ENCODE measurements at places on chromosomes 2 and 18.

DNA sequence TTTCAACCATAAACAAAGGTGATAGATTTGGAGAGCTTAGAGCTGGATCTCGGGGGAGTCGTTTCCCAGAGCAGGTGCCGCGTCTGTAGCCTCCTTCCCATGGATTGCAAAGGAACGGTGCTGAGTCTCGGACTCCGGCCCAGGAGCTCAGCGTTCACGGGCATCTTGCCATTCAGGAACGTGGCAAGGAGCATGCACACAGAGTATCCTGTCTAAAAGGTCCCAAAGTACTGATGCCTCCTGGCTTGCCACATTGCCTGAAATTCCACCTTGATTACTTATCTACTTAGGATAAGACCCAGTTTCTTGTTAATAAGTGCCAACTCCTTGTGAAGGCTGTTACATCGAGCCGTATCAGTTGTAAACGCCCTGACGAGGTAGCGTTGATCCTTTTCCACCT lies 197.8 kb upstream of the MYT1L start:
- DNase-seq = no peak

GRCh38 chr2:146954544-146954943 lies 890.3 kb upstream of the ACVR2A start:
- DNase-seq = no peak

GRCh38 chr2:180057706-180058412 lies 50.8 kb upstream of the CWC22 start:
- DNase-seq = no peak

DNA sequence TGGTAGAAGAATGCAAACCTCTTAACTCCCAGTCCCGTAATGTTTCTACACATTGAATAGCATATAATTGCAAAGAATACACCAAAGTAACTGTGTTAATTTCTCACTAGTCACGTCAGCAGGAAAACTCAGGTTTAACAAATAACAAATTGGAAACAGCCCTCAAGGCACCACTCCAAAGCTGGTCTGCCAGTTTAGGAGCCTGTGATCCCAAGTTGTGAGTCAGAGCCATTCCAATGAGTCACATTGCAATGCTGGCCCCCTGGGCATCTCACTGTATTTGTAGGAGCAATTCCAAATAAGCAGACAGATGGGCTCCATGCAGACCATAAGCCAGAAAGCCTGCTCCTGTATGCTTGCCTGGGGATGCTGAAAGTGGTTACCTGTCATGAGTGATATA lies 143.2 kb upstream of the SETBP1 start:
- peak; percentile 74 for DNase-seq

DNA sequence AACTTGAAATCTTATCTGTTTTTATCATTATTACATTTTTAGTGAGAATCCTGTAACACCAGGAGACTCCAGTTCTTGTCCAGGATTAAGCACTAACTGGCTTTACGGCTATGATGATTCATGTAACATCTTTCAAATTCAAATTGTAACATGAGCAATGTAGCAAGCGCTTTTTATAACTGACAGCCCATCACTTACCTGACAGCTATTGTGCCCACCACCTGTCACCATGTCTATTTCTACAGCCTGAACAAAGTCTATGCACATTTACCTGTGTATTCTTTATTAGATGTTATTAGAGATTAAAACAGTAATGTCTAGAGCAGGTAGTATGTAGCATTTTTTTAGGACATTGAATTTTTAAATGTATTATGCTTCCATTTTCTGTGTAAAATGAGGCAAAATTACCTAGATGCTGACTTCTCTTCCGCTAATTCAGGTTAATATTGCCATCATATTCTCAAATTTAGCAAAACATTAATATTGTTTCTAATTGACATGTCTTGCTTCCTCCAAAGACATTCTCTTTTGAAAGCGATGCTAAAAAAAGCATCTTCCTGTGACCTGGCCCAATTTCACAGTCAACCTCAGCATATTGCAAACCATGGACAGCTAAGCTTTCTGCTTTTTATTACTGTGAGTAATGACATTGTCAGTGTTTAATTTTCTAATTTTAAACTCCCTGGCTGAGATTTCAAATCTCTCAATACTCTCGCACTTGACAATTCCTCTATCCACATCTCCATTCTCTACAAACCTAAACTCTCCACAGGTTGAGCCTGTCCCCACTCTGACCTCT lies 37.8 kb downstream of the RIT2 start:
- DNase-seq = no peak

DNA sequence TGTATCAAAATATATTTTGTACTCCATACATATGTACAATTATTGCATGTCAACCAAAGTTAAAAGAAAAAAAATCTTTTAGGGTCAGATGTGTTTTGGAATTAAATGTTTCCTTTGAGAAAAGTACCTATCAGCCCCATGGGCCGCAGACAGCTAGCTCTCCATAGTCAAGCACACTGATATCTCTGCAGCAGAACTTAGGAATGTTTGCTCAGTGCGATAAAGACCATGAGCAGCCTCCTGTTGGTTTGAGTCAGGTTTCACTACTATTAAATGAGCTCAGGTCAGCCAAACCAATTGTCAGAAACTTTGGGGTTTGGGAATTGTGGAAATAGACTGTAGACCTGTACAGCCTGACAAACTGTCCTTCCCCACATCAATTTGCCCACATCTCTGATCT lies 33.7 kb downstream of the LCT start:
- DNase-seq = no peak

DNA sequence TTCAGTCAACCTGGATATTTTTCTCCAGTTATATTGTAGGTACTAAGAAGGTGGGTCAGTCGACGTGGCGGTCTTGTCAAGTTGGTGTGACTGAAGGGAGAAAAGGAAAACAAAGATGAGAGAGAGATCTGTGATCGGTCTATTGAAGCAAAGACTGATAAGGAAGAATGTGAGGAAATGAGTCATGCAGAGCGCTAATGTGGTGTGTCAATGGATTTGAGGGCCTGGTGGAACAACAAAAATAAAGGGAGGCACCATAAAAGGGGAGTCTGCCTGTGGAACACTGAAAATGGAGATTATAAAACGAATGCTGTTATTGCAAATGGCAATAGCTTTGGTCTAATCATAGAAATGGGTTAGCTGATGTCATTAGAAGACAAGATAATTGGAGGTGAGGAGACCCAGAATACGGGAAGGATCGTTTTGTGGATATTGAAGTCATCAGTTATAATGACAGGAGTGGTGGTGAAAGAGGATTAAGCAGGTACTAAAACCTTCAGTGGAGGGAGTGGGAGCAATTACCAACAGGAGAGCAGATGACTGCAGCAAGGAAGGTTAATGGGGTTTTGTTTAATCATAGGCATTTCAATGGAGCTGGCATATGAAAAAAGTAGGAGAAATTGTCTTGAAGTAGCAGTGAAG lies 599.1 kb upstream of the FSHR start:
- no peak for DNase-seq

DNA sequence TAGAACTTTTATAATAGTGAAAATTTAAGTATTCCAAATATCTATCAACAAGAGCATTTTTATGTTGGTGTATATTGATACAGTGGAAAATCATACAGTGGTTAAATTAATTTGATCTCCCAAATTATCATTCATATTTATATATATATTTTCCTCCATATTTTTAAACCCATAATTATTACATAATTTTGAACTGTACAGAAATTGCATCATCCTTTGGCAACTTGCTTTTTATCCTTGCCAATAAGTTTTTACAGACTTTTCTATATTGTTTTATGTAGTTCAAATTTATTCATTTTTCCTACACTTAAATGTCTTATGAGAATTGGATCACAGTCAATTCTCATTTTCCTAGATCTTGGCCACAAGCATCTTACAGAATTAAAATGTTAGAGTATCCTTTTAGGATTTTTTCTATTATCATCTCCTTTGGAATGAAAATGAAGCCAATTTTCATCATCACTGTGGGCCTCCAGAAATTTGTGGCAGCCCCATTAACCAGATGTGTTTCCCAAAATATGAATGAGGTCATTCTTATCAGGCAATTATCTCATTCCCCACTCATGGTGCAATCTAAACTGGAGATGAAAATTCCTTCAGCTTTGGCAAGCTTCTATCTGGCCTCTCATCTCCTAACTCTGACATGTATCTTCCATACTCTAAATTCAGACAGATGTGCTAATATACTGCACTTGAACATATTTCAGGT lies 94.2 kb upstream of the DLGAP1 start:
- DNase-seq = no peak

DNA sequence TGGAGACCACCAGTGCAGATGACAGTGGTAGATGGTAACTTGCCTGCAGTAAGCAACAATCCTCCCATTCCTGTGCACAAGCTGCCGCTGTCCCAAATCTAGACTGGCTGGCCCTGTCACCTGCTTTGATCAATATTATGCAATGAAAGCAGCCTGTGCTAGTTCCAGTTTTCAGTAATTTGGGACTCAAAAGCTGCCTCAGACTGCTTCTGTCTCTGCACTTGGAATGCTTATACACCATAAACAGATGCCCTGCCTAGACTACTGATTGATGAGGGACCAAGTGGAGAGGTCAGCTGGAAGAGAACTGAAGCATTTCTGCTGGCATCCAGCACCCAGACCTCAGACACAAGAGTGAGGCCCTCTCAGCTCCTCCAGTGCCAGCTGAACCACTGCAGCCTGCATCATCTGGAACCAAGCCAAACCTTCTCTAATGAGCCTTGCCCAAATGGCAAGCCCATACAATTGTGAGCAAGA lies 24.9 kb downstream of the CCBE1 start:
- no peak for DNase-seq

DNA sequence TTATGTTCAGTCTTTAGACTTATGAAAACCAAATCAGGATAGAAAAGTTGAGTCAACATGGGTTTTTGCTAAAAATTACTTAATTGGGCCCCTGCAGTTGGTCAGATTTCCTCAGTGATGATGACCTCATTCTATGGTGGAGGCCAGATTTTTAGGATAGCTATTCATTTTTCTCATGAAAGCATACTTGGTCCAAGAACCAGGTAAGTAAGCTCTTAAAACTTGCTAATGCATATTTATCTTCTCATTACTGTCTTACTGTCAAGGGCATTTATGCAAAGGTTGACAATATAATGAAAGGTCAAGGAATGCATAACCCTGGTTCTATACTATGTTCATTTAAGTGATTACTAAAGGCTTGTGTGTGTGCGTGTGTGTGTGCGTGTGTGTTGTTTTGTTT lies 650.6 kb downstream of the SATB2 start:
- peak; percentile 35 for DNase-seq

- DNase-seq = no peak
Measured at GRCh38 chr18:51074605-51075004, 44.6 kb downstream of the SMAD4 start.

GRCh38 chr18:44465381-44465841 lies 215.3 kb upstream of the SETBP1 start:
- DNase-seq = no peak

DNA sequence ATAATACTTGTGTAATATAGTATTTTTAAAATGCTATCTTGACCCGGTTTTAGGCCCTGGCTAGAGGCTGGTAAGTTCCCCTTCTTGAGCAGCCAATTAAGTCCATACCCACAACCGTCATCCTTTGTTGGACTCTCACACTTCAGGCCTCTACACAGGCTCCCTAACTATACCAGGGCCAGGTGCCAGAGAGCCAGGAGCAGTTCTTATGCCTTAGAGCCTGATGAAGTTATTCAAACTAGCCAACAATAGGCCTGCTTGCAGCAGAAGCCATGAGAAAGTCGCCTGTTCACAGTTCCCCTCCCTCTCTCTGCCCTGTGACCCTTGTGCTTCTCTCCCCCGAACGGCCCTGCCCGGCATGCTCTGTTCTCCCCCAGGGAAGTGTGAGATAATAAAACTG lies 454.2 kb upstream of the KLHL29 start:
- no peak for DNase-seq

- peak; percentile 32 for DNase-seq
Measured at GRCh38 chr2:25528173-25528572, 145.2 kb downstream of the DTNB start.

- DNase-seq = no peak
Measured at GRCh38 chr2:200301953-200302858, 4.3 kb upstream of the SPATS2L start.

DNA sequence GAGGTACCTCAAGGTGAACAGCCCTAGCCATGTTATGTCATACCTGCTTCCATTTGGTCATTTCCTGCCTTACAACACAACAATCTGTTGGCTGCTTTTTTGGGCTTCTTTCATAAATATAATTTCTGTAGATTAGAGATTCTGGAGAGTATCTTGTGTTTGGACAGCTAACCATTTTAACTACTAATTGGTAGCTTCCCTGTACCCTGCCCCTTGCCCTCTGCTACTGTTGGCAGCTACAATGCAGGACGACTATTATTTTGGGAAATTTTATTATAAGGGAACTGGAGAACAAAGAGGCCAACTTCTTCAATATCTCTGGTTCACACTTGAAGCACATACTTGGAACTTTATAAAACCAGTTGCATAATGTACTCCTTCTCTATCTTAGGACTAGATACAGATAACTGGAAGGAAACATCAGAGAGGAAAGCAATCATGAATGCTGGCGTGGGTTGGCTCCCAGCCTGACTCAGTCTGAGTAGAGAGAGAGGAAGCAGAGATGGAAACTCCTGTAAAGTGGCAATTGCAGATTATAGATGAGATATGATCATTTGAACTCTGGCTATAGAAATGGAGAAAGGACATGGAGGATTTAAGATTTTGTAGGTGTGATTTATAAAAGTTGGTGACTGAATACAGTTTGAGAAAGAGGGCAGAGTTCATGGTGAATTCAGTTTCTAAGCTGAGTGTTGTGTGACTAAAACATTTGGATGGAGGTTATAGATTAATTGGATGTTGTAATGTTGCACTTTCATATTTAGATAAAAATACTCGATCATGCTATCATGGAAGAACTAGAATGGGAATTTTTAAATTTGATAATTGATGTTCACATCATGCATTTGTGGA lies 74.5 kb downstream of the MDH1 start:
- DNase-seq = no peak

DNA sequence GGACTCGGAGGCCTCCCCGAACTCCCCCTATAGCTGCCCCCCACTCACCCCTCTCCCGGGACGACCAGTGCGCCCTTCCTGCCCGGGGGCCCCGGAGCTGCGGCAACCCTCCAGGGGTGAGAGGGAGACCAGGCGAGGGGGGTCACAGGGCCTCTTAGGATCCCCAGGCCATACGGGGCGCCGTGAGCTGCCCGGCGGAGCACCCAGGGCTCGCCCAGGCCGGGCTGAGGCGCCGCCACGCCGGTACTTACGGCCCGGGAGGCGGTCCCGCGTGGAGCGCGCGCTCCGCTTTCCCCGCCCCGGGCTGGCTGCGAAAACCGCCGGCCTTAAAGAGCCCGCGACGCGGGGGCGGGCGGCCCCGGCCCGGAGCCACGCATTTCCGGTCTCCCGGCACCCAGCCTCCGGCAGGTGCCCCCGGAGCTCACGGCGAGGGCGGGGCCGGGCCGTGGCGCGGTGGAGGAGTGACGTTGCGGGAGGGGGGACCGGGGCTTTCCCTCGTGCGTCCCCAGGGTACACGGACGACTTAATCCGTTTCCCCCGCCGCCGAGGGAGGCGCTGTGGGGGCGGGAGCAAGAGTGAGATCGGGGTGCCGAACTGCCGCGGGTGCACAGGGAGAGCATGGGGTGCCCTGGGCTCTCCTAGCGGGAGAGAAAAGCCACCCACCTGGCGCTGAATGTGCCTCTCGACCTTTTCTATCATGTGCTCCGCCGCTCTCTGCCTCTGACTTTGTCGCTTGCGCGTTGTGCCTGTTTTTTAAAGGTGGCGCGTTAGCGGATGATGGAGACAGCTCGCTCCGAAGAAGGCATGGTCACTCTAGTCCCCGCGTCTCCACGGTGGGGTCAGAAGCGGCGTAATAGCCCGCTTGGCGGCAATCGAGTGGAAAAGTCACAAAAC lies at the start of gene METTL21A:
Gene METTL21A (minus strand): TSS at position 381 of the 894 bp plus-strand sequence. CDS start 1,019 bp downstream, outside the sequence.
- DNase-seq = no peak
